ENCODE measurements at places on chromosomes 4 and X. TPM values are rescaled to one million over a fixed set of nuclear protein-coding genes. Genes with fewer than 3 reads are reported as not detected.

GRCh38 chr4:26568446-26568994 lies 15.4 kb upstream of the TBC1D19 start:
- H3K4me3 ChIP-seq, result no peak overlapping the region
- H3K4me1 ChIP-seq, result no peaks in the 10 kb centered on the region
- no peak overlapping the region for H3K27ac ChIP-seq
- H3K36me3 ChIP-seq, result no peaks in the 10 kb centered on the region

DNA sequence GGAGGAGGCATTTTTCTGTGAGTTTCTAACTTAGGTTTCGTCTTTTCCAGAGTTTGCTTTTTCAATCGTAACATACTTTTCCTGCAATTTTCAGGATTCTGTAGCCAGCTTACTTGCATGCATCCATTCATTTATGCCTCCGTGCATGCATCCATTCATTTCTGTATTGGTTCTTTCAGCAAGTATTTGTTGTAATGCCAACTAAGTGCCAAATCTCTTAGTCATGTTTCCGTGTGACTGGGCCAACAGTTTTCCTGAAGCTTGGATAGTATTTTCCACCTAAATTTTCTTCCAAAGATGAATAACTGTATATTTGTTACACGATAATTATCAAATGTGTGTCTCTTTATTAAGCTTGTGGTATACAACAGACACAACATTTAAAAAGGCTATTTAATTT lies 41.5 kb downstream of the CBLL2 start:
- H3K27ac ChIP-seq, result no peak overlapping the region
- DNase-seq, result no peak
- H3K4me1 ChIP-seq, result no peaks in the 10 kb centered on the region
- H3K36me3 ChIP-seq, result no peaks in the 10 kb centered on the region
- H3K4me3 ChIP-seq, result no peak overlapping the region

- H3K4me3 ChIP-seq, result peak overlapping the region; percentile 73
- H3K27me3 ChIP-seq, result no peaks in the 10 kb centered on the region
- peaks cover 26% of the 10 kb centered on the region for H3K4me1 ChIP-seq
- peak overlapping the region; percentile 89 for H3K27ac ChIP-seq
- H3K36me3 ChIP-seq, result no peaks in the 10 kb centered on the region
Measured at GRCh38 chr4:147480502-147480890, 401 bp upstream of the EDNRA start.

The AIFM1 gene
- 14.2 TPM for total RNA-seq

DNA sequence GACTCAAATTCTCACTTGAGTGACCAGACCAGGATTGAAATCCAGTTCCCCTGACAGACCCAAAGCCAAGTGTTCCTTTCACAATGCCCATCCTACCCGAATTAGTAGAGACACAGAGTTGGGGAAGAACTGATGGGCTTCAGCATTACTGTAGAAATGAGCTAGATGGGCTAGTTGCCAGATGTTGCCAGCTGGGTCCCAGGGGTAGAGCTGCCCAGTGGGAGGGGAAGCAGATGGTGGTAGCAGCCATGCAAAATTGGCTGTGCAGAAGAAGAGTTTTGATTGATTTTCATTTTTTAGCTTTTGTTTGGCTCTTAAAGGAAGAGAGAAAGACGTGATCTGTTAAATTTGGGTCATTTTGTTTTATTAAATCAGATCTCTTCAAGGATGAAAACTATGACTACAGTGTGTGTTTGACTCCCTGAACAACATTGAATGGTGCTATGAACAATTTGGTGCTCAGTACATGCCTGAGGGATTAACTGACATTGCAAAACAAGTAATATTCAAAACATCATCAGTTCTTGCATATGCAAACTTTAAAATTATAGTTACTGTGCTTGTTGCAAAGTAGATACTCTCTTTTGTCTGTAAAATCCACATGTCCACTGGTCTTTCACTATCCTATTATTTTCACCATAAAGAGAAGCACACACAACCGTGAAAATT lies 86.0 kb downstream of the PARM1 start:
- DNase-seq, result no peak
- H3K27me3 ChIP-seq, result no peaks in the 10 kb centered on the region
- H3K4me3 ChIP-seq, result no peak overlapping the region
- no peaks in the 10 kb centered on the region for H3K36me3 ChIP-seq

The MAD2L1 gene
- 2.0 TPM for total RNA-seq

The SRD5A3 gene
- 25.5 TPM for total RNA-seq

DNA sequence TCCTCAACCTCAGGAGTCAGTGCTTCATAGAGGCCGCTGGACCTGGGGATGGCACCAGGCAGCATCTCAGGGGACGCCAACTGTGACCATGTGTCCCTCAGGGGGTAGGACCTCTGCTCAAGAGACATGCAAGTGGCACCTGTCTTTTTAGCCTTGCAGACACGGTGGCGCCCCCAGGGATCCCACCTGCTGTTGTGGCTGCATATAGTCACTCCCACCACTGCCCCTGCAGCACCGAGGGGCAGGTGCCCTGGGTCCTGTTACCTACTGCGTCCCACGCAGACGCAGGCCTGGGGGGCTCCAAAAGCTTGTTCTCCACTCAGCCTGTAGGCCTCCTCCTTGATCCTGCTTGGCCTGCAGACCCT lies 2.5 kb downstream of the MYL5 start:
- H3K4me3 ChIP-seq, result no peak overlapping the region
- no peak overlapping the region for H3K27ac ChIP-seq
- H3K27me3 ChIP-seq, result no peaks in the 10 kb centered on the region
- H3K4me1 ChIP-seq, result peaks cover 52% of the 10 kb centered on the region
- DNase-seq, result no peak

- no peak for DNase-seq
- H3K36me3 ChIP-seq, result no peaks in the 10 kb centered on the region
- no peaks in the 10 kb centered on the region for H3K27me3 ChIP-seq
- no peak overlapping the region for H3K4me3 ChIP-seq
- no peaks in the 10 kb centered on the region for H3K4me1 ChIP-seq
Measured at GRCh38 chr4:10897076-10897475, 212.5 kb upstream of the CLNK start.

All from vagina (tissue), 2 donors.